Breast epithelium (tissue), 4 donors: ENCODE measurements at places on chromosomes 7 and 10. TPM values are rescaled to one million over a fixed set of nuclear protein-coding genes. Genes with fewer than 3 reads are reported as not detected.

GRCh38 chr7:27346531-27347275, 104.1 kb downstream of the EVX1 start:
- DNase-seq, result no peak

DNA sequence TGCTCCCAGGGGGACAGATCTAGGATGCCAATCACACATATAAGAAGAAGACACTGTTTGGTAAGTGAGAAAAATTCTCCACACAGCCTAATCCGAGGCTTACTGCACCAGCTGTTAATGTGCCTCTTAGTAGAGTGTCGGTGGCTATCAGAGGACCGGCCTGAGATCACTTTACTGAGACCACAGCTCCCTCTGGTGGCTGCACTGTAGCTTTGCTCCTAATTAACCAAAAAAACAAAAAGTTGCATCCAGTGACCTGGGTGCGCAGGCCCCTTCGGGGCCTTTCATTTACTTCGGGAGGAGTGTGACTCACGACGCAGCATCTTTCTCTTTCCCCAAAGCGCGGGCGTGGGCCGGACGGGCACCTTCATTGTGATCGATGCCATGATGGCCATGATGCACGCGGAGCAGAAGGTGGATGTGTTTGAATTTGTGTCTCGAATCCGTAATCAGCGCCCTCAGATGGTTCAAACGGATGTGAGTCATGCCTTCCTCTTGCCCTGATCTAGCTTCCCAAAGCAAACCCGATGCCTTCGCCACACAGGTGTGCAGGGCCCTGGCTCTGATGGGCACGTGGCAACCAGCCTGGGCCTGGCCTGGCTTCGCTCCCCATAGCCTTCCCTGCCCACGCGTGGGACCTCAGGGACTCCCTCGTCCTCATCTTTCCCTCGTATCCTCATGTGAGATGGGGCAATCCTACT, 56.7 kb downstream of the MKI67 start:
- DNase-seq, result no peak

- no peak for DNase-seq
Observed at GRCh38 chr10:130458509-130458908, 322.3 kb downstream of the GLRX3 start.

GRCh38 chr7:95614442-95614940, 18.2 kb upstream of the PDK4 start:
- DNase-seq, result no peak

- DNase-seq, result no peak
Observed at GRCh38 chr7:112799448-112800120, 9.4 kb upstream of the TMEM168 start.

GRCh38 chr10:24821986-24822385, 98.3 kb upstream of the ARHGAP21 start:
- DNase-seq, result no peak

DNA sequence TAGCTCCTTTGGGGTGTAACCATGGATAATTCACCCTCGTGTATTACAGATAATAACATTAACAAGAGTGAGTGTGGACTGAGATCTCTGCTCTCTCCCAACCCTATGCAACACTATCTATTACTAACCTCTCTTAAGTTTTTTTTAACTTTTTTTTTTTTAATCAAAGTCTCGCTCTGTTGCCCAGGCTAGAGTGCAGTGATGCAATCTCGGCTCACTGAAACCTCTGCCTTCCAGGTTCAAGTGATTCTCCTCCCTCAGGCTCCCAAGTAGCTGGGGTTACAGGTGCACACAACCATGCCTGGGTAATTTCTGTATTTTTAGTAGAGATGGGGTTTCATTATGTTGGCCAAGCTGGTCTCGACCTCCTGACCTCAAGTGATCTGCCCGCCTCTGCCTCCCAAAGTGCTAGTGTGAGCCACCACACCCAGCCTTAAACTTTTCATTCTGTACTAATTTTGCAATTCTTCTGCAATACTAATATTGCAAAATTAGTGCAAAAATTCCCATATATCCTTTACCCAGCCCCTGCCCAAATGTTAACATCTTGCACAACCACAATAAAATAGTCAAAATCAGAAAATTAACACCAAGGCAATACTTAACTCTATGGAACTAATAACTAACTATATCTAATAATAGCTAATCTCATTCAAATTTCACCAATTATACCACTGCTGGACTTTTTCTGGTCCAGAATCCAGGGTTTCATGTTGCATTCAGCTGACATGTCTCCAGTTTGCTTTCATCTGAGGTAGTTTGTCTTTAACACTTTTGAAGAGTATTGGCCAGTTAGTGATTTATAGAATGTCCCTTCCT, 66.5 kb upstream of the TCF7L2 start:
- DNase-seq, result no peak

GRCh38 chr10:28833313-28833712, 156.0 kb downstream of the BAMBI start:
- no peak for DNase-seq

Gene ENKUR
- total RNA-seq, result not detected

Gene IL6
- total RNA-seq, result 3.8 TPM

Gene SNX10
- total RNA-seq, result 13.4 TPM

Gene TLX1
- not detected for total RNA-seq

Gene LDB3
- 2.9 TPM for total RNA-seq

Gene ZNF736
- total RNA-seq, result 16.3 TPM
